Hepatocyte (in vitro differentiated cells): ENCODE measurements at places on chromosomes 4 and X. TPM values are rescaled to one million over a fixed set of nuclear protein-coding genes. Genes with fewer than 3 reads are reported as not detected.

- H3K27me3 ChIP-seq: no peaks in the 10 kb centered on the region
- H3K4me3 ChIP-seq: no peak overlapping the region
- H3K27ac ChIP-seq: no peak overlapping the region
- no peaks in the 10 kb centered on the region for H3K4me1 ChIP-seq
- no peaks in the 10 kb centered on the region for H3K36me3 ChIP-seq
Observed at GRCh38 chr4:5391492-5391891, 316.9 kb downstream of the EVC2 start.

DNA sequence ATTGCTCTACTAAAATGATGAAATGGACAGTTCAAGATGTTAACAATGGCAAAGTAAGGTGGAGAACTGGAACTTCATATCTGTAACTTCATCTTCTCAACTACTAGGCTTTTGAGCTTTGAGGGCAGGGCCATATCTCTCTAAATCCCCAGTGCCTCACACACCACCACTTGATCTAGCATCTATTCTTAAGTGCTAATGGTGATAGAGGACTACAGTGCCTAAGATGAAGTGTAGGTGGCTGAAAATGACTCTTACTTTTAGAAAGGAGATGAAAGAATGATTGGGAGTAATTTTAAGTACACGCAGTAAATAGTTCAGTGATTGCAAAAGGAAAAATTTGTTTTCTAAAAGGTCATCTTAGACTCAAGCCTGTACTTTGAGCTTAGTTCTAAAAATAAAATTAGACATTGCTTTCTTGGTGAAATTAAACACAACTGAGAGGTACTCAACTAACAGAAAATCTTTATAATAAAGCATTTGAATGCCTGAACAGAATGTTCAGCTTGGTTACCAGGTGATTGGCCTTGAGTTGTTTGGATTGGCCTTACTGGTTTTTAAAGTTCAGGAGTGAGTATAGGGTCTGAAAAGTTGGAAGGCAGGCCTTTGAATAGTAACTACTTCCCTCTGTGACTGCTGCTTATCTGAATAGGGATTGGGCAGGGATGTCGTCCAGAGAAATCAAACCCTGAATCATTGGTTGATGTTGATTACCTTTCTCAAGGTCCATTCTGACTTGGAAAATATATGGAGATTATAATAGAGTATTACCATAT, 45.4 kb downstream of the DIAPH2 start:
- H3K27ac ChIP-seq: no peak overlapping the region
- no peaks in the 10 kb centered on the region for H3K36me3 ChIP-seq
- no peaks in the 10 kb centered on the region for H3K27me3 ChIP-seq
- H3K4me1 ChIP-seq: no peaks in the 10 kb centered on the region

GRCh38 chr4:85603437-85604336, 128.7 kb downstream of the ARHGAP24 start:
- H3K4me3 ChIP-seq: no peak overlapping the region
- H3K4me1 ChIP-seq: no peaks in the 10 kb centered on the region
- no peaks in the 10 kb centered on the region for H3K27me3 ChIP-seq
- H3K27ac ChIP-seq: no peak overlapping the region
- H3K36me3 ChIP-seq: no peaks in the 10 kb centered on the region

- H3K4me3 ChIP-seq: no peak overlapping the region
- H3K27me3 ChIP-seq: no peaks in the 10 kb centered on the region
- no peaks in the 10 kb centered on the region for H3K4me1 ChIP-seq
Observed at GRCh38 chrX:139929876-139930275, 3.0 kb downstream of the ATP11C start.

GRCh38 chr4:81919810-81920209, 448.1 kb upstream of the RASGEF1B start:
- no peaks in the 10 kb centered on the region for H3K36me3 ChIP-seq
- H3K27me3 ChIP-seq: no peaks in the 10 kb centered on the region
- H3K27ac ChIP-seq: no peak overlapping the region
- H3K4me3 ChIP-seq: no peak overlapping the region

DNA sequence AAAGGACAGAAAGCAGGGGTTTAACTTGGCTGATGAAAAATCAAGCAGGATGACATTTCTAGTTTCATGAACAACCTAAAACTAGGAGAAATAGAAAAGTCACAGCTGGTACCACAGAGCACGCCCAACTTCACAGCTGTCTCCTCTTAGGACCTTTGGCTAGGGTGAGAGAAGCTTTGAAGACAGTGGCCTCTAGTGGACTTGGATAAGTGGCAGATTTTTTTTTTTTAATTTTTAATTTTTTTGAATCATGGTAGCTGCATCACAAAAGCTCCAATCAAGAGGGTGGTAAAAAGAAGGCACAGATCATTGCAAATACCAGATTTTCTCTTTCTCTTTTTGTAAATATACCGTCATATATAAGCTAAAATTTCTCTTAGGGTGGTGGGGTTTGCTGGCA, 20.2 kb upstream of the MAP3K15 start:
- H3K4me3 ChIP-seq: no peak overlapping the region
- no peaks in the 10 kb centered on the region for H3K36me3 ChIP-seq
- H3K27ac ChIP-seq: no peak overlapping the region
- no peaks in the 10 kb centered on the region for H3K4me1 ChIP-seq

Gene TMSB15C
- 4.6 and 7.5 TPM in 2 replicates for total RNA-seq

Gene SERTM2
- 2.8 and 2.9 TPM in 2 replicates for total RNA-seq

Gene F11
- total RNA-seq: 9.5 and 19.4 TPM in 2 replicates
